ENCODE measurements at places on chromosomes 12 and 14.

DNA sequence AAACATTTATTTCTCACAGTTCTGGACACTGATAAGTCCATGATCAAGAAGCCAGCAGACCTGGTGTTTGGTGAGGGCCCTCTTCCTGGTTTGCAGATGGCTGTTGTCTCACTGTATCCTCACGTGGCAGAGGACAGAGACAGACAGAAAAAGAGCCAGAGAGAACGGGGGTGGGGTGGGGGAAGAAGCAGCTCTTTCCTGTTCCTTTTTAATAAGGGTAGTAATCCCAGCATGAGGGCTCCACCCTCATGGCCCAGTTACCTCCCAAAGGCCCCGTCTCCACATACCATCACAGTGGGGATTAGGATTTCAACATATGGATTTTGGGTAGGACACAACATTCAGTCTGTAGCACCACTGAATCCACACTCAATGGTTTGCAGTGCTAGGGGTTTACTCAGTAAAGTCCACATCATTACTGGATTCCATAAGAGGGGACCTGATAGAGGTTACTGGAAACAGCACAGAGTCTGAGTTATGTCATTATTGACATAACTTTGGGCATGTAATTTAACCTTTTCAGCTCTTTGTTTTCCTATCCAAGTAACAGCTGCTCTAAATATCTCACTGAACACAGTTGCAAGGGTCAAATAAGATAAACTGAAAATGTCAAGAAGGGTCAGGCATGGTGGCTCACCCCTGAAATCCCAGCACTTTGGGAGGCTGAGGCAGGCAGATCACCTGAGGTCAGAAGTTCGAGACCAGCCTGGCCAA lies 53.2 kb downstream of the RPAP3 start:
- DNase-seq, result no peak

GRCh38 chr12:50734409-50735263 lies 29.3 kb upstream of the ATF1 start:
- peak; percentile 86 for DNase-seq

GRCh38 chr14:52950898-52951680 lies at the start of gene FERMT2:
FERMT2 (minus strand) TSS chr14:52951050; CDS start chr14:52950568, 482 bp downstream.
- peak; percentile 75 for DNase-seq

DNA sequence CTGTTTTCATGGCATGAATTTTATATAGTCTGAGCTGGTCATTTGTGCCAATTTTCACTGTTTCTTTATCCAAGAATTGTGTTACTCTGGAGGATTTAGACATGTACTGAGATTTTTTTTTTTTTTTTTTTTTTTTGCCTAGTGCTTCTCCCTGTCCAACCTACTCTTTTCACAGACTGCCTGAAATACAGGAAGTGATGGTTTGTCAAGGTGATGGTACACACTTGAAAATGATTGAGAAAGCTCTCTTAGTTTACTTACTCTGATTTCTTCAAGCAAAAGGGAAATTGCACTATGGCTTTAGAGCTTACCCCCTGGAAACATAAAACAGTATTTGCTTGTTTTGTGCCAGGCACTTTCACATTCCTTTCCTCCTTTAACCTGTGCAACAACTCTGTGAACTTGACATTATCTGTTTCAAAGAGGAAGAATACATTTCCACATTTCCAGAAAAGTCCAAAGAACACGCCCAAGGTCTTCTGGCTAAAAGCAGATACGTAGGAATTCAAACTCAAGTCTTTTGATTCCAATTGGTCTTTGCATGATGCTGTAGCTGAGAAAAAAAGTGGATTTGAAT lies 181.1 kb downstream of the SLC15A5 start:
- no peak for DNase-seq

- DNase-seq, result no peak
Observed at GRCh38 chr14:106808907-106809306, 1282.5 kb downstream of the TMEM121 start.

DNA sequence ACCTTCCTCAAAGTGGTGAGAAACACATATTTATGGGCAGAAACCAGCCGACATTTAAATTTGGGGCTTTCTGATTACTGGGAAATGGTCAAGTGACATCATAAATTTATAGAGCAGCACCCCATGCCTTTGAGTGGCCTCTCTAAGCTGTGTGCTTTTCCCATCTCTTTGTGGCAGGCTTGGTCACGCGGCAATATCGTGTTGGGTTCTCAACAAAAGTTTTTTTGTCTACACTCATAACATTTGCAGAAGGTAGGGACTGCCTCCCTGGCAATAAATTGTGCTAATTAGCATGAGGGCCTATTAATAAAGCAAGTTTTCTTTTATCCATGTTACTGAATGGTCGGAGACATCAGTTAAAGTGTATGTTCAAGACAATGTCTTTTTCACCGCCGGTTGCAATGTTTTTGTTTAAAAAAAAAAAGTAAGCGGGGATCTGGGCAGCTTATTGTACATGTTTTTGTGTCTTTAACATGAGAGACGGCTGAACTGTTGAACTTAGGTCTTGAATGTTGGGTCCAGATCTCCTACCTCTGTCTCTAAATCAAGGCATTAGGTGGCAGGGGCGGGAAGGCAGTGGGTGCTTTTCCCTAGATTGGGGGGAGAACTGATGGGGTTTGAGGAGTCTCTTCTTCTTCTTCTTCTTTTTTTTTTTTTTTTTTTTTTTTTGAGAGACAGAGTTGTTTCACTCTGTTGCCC lies 193.3 kb downstream of the PHETA1 start:
- DNase-seq, result no peak

- DNase-seq, result no peak
Observed at GRCh38 chr12:29547151-29547632, 49.7 kb upstream of the OVCH1 start.

- DNase-seq, result no peak
Observed at GRCh38 chr12:40106202-40106533, 287 bp upstream of the SLC2A13 start.

- no peak for DNase-seq
Observed at GRCh38 chr14:64279704-64280668, 14.2 kb downstream of the ESR2 start.

GRCh38 chr12:11739980-11740577 lies 90.6 kb downstream of the ETV6 start:
- DNase-seq, result no peak

DNA sequence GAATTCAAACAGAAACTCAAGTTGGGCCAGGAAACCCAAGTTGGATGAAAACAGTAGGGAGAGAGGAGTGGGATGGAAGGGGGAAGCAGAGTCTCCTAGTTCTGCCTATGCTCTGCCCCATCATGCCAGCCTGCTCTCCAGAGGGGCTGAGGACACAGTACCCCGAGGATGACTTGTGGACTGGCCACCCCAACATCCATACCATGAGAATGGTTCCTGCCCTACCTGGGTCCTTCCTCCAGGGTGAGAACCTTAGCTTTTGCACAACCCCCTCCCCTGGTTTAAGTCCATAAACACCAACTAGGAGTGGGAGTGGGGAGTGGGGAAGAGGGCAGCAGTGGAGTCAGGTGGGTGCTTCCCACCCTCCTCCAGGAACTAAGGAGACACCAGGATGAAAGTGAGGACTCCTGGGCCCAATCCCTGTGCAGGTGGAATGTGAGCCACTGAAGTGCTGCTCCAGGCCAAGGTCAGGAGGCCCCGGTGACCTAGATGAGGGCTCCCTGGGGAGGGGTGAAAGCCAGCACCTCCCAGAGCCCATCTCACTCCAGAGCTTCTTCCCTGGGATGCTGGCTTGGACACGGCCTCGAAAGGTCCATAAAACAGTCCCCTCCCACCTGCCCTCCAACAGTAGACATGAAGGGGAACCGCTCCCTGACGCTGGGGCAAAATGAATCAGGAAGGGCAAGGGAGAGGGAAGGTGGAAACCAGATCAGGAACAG lies 6.6 kb downstream of the ZNF385A start:
- DNase-seq, result no peak

GRCh38 chr14:91606851-91607250 lies 96.7 kb upstream of the PPP4R3A start:
- DNase-seq, result no peak

- no peak for DNase-seq
Observed at GRCh38 chr12:116592731-116593130, 33.5 kb downstream of the MAP1LC3B2 start.

DNA sequence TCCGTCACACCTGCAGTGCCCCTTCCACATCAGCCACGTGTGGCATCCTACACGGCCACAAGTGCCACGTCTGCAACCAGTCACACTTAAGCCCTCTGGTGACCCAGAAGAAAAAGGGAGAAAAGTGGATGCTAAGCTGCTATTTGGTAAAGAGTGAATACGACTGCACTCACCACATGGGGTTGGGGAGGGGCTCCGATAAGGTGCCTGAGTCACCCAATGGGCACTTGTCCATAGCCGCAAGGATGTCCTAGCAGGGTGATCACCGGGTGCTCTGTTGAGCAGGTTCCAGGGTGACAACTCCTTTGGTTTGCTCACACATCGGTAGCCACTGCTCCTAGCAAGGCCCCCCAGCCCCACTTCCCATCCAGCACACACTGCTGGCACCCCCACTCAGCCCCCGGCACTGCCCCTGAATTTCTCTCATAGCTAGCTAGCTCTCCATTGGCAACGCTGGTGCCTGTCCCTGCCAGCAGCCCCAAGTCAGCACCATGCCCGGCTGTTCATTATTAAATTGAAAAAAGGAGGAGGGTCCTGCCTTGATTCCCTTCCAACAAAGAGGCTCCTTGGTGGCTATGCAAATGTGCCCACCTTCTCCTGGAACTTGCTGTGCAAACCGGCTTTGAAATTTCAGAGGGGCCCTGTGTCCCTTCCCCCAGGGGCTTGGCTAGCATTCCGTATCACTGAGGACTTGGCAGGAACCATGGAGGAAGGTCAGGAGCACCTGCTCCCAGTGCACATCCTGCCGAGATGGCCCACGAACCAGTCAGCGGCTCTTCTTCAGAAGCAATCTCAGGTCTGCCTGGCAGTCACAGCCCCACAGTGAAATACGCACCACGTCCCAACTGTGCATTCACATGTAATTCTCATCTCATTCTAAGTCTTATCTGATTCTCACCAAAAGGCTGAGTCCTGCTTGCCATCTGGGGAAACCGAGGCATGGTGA lies 227.7 kb upstream of the DIO3 start:
- peak; percentile 73 for DNase-seq
